ENCODE measurements at places on chromosomes 12 and 14.

DNA sequence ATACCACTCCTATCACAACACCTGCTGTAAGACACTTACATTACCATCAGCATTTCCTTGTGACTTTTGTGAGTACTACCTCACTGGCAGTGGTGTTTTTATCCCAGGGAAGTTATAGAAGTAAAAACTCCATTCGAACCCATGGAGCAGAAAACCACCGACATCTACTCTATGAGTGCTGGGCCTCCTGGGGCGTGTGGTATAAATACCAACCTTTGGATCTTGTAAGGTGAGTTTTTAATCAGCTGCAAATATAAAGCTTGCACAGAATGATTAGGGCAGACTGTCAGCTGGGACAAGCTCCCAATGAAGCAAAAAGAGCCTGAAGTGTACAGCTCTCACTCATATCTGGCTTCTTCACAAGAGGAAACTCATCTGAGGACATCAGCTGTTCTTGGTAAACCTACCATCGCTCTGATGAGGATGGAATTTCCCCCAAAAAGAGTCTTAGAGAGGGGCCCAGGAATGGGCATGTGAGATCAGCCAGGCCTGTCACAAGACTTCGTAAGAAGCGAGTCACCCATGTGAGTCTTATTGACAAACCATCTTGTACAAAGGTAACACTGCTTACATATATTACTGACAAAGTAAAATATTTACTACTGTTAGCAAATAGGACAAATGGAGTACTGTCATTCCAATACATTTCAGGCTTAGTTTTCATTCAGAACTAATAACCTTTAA, 170.0 kb downstream of the SLC5A8 start:
- DNase-seq, result no peak

- no peak for DNase-seq
These were observed 4.1 kb upstream of the PLEK2 start for GRCh38 chr14:67416085-67416484.

DNA sequence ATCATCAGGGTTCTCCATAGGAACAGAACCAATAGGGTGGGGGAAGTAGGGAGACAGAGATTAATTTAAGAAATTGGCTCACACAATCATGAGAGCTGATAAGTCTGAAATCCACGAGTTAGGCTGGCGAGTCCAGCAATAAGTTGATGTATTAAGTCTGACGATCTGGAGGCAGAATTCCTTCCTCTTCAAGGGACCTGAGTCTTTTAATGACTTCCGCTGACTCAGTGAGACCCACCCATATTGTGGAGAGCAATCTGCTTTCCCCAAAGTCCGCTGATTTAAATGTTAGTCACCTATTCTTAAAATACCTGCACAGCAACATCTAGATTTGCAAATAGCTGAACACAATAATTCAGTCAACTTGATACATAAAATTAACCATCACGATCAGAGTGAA, 97.8 kb downstream of the SPTSSA start:
- DNase-seq, result no peak

- peak; percentile 52 for DNase-seq
These were observed 42.0 kb downstream of the IQSEC3 start for GRCh38 chr12:108594-108993.

- DNase-seq, result no peak
These were observed 382.1 kb downstream of the TMEM121 start for GRCh38 chr14:105908481-105908911.

DNA sequence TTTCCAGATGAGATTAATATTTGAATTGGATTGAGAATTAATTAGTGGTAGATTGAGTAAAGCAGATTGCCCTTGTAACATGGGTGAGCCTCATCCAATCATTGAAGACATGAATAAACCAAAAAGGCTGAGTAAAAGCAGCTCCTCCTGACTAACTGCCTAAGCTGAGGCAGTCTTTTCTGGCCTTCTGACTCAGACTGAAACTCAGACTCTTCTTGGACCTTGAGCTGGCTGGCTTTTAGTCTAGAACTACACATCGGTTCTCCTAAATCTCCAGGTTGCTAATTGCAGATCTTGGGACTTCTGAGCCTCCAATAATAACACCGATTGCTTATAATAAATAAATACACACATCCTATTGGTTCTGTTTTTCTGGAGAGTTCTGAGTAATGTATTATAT, 24.0 kb downstream of the FKBP11 start:
- no peak for DNase-seq

GRCh38 chr14:104557766-104558165, 21.8 kb upstream of the C14orf180 start:
- no peak for DNase-seq

Data from SJCRH30 (cell line).